ENCODE measurements at places on chromosomes 11 and 22.

- no peak for DNase-seq
Measured at GRCh38 chr11:19258641-19259230, 18.0 kb upstream of the E2F8 start.

- no peak for DNase-seq
Measured at GRCh38 chr11:34332524-34332923, 25.3 kb downstream of the ABTB2 start.

- DNase-seq = peak; percentile 64
Measured at GRCh38 chr11:85941380-85941973, 86.3 kb downstream of the CCDC83 start.

- DNase-seq = no peak
Measured at GRCh38 chr22:20245577-20246367, 22.3 kb downstream of the RTN4R start.

DNA sequence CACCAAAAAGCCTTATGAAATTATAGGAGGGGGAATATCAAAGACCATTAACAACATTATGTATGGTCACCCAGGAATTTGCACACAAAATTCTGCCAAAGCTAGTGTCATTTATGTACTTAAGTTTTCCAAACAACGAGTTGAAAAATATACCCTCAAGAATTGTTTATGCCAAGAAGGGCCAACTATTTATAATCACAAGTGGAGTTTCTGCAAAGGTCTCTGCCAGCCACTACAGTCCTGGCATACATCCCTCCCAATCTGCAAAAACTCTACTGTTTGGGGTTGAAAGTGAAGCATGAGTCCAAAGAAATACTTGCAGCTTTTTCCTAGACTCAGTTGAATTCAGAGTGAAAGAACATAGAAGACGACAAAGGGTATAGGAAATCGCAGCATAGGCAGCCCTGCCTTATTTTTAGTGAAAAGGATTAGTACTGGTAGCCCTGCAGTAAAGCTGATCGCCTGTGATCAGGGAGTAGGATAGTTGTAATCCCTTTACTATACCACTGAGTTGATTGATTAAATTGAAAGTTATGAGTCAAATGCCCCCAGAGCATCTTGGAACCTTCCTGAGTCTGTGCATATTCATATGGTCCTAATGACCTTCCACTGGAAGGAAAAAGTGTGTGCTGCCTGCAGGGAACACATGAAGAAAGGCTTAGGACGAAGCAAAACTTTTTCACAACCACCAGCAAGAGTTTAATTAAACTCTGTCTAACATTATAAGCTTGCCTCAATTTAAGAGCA, 144.0 kb downstream of the SPON1 start:
- DNase-seq = no peak

GRCh38 chr11:123429336-123429735, 733 bp upstream of the GRAMD1B start:
- DNase-seq = no peak

- no peak for DNase-seq
Measured at GRCh38 chr11:72038491-72038890, 39.8 kb downstream of the IL18BP start.

DNA sequence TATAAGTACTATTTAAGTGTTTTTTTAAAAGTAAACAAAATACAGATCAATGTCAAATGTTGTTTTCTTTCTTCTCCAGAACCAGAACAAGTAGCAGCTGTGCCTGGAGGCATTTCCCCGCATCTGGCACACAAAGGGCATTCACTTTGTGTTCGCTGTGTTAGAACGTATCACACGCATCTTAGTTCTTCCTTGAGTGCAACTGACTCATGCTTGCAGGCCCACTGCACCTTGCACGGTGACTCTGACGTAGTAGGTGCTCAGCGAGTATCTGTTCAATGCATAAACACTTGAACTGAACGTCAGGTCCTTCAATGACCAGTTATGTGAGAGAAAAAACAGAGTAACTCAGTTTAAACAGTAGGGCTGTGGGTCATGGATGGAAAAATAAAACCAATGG, 3.5 kb downstream of the IFT27 start:
- no peak for DNase-seq

GRCh38 chr11:122721964-122722266, 66.4 kb downstream of the UBASH3B start:
- DNase-seq = no peak

- no peak for DNase-seq
Measured at GRCh38 chr11:103051151-103051801, 40.7 kb downstream of the DCUN1D5 start.

- no peak for DNase-seq
Measured at GRCh38 chr11:57466680-57467079, 6.4 kb downstream of the RTN4RL2 start.

DNA sequence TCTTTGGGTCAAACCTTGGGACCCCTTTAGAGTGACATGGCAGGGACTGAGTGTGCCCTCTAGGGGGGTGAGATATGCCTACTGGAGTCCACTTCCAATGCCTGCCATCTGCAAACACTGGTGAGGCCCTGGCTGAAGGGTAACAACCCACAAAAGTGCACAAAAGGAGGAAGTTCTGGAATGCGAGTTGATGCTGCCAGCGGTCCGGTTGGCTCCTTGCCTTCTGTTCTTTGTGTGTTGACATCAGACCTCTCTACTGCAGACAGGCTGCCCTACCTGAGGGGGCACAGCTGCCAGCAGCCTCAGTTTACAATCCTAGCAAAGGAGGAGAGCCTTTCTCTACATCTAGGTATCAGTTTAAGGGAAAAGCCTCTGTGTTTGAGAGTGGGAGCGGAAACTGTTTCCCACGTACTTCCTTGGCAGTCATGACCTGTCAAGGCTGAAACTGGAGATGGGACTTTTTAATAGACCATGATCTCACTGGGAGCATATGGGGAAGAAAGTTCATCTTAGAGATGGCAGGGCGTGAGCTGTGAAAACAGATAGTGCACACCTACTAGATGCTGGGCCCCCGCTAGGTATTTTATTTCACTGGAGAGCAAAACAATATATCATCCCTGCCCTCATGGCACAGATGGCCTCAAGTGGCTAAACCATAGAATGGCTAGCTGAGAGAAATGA, 27.2 kb downstream of the BMAL1 start:
- no peak for DNase-seq

DNA sequence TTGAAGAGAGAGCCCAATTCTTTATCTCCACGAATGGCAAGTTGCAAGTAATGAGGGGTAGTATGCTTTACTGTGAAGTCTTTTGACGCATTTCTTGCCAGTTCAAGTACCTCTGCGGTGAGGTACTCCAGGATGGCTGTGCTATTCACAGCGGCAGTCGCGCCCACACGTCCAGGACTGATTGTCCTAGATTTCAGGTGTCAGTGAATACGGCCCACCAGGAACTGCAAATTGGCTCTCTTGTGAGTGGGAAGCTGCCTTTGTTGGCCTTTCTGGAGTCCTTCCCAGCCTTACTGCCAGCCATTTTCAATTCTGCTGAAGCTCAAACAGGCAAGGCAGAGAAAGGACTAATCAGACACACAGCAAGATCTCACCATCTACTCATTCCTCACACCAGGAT, 8.5 kb downstream of the PPFIA1 start:
- DNase-seq = no peak

- no peak for DNase-seq
Measured at GRCh38 chr11:93196816-93197379, 893 bp downstream of the SLC36A4 start.

DNA sequence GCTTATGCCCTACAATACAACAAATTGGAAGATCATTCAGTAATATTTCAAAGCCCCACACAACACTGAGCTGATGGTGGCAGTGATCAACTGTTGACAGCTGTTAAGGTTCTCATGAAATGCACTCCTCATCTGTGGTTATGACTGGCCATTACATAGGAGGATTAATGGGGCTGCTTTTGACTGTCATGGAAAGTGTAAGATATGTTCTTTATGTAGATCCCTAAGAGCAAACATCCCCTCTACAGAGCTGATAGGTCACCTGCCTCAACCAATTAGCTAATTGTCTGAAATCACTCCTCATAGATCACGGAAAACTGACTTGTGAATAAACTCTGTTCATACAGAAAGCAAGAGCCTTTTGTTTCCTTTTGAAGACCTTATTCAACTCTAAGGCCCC, 78.1 kb downstream of the GAB2 start:
- no peak for DNase-seq

GRCh38 chr11:35139722-35140282, 831 bp downstream of the CD44 start:
- no peak for DNase-seq

DNA sequence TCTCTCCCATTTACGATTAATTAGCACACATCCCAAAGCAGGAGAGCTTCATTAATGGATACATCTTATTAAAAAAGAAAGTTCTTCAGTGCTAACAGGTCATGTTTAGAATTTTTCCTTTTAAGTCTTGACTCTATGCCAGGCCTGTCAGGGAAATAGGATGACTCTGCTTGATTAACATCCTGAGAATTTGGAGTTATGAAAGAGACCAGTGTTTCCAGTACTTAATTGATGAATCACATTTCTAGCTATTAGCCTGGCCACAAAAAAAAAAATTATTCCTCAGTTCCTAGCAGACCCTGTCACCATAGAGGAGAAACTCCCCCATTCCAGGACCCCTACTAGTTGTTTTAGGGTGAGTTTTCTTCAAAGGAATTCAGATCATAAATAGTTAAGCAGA, 23.6 kb upstream of the ME3 start:
- DNase-seq = no peak

GRCh38 chr22:33580310-33580709, 340.0 kb downstream of the LARGE1 start:
- DNase-seq = no peak

DNA sequence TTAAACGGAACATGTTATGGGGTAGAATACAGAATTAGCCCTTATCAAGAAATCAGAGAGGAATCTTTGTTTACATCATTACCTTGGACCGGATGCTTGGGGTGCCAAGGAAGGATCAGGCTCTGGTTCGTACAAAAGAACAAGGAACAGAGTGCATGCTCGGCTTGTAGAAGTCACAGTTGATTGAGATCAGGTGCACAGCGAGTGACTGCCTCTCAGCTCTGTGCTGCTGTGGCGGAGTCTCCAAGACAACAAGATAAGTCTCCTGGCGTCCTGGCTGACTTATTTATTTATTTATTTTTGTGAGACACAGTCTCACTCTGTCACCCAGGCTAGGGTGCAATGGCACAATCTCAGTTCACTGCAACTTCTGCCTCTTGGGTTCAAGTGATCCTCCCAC, 31.8 kb downstream of the GLB1L2 start:
- no peak for DNase-seq

DNA sequence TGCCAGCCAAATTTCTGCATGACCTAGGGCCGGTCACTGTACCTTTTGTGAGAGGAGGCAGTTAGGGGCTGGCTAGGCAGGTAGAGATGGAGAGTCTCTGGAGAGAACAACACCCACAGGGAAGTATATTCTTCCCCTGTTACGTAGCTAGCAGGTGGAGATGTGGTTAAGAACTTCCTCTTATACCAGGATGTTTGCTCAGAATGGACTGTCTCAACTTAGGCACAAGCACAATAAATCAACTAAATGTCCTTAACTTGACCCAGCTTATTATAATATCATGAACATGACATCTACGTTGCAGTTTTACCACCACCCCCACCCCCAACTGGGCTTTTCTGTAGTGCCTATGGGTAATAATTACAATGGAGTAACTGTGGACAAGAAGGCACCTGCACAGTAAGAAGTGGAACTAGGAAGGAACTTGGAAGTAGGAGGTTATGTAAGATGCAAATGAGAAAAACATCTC, 60.7 kb upstream of the MPEG1 start:
- DNase-seq = no peak

DNA sequence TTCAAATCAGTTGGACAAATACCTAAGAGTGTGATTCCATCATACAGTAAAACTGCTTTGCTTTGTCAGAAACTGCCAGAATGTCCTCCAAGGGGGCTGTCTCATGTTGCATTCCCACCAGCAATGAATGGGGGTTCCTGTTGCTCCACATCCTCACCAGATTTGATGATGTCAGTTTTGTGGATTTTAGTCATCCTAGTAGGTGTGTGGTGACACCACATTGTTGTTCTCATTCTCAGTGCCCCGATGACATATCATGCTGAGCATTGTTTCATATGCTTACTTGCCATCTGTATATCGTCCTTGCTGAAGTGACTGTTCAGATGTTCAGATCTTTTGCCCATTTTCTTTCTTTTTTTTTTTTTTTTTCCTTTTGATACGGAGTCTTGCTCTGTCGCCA, 37.0 kb downstream of the CDPF1 start:
- DNase-seq = no peak

- no peak for DNase-seq
Measured at GRCh38 chr11:5541427-5541826, 6.9 kb downstream of the OR52H1 start.

DNA sequence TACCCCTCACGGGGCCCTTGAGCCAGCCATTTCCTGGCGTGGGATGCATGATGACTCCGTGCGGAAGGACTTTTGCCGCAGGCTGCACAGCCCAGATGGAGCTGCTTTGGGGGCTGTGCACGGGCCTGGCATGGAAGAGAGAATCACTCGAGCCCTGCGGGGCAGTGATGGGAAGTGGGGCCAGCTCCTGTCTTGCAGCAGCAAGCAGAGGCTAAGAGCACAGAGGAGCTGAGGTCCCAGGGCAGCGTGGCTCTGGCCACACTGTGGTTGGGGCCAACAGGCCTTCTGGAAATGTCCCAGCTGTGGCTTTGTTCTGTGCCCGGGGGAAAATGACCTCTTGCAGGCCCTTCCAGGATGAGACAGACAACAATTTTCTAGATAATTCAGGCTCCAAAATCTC, 92.7 kb upstream of the TIMP3 start:
- no peak for DNase-seq

DNA sequence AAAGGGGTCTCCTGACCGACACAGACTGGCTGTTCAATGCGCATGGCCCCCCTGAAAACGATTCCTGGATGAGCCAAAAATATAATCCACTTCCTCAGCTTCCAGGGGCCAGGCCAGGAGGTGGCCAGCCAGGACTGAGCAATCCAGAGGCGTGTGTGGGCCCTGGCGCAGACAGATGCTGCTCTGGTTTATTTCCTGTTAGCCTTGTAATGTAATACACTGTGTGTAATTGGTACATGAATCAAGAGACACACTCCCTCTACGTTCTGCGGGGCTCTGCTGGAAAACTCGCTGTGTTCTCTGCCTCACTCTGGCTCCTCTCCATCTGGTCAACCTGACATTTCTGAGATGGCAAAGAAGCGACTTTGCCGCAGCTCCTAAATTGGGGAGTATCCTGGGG, 26.3 kb upstream of the ISX start:
- DNase-seq = no peak

- DNase-seq = no peak
Measured at GRCh38 chr11:8167796-8168195, 1.0 kb downstream of the RIC3 start.

Measured in stimulated activated CD4-positive, alpha-beta T cell treated with anti-CD3 and anti-CD28 coated beads, Interleukin-15, amount 100 ng/mL, for 24 hours (primary cell).